ENCODE measurements at places on chromosomes 11 and 22.

- no peak for DNase-seq
Observed at GRCh38 chr11:38648604-38649003, 2050.6 kb upstream of the RAG2 start.

- no peak for DNase-seq
Observed at GRCh38 chr22:46688949-46689348, 49.1 kb downstream of the CERK start.

GRCh38 chr11:64344787-64345186 lies 4.8 kb downstream of the CCDC88B start:
- DNase-seq = no peak

- no peak for DNase-seq
Observed at GRCh38 chr11:121237686-121238658, 54.6 kb upstream of the SC5D start.

DNA sequence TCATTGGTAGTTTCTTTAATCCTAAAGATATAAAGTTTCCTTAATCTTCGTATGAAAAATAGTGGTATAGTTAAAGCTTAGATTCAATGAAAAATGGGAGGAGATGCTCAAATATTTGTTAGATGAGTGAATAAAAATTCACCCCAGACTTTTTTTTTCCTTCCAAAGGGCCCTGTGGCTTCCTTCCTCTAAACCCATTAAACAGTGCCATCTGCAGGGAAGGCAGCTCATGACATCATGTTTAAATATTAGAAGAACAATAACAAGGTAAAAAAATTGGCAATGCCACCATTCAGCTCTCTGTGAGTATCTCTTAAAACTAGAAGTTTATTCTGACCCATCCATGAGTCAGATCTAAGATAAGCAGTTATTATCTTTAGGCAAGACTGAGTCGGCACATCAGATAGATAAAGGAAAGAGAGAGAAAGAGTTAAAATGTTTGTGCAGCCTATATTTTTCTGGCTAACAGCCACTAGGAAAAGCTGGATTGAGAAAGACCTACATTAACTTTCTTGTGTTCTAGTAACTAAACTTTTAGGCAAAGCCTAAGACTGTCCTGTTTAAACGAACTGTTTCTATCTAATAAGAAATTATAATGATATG lies 19.1 kb upstream of the OOSP1 start:
- no peak for DNase-seq
